Effector memory CD4-positive, alpha-beta T cell (primary cell): ENCODE measurements at places on chromosomes 13 and 19.

DNA sequence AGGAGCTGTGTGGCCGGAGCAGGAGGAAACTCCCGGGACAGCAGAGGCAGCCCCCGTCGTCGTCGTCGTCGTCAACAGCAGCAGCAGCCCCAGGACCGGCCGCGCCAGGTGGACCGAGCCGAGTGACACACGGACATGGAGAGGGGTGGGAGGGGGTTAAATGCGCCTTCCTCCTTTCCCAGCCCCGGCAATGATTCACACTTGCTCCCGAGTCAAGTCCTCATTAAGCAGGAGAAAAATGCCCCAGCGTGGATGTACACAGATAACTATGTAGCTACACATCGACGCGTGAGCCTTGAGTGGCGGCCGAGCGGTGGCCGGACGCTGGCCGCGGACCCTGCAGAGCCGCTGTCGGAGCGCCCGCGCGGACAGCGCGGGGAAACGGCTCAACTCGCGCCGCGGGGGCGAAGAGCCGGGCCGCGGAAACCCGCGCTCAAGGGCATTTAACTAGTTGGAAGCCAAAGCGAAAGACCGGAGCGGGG lies 645 bp downstream of the UBL3 start:
- peak; percentile 24 for DNase-seq

DNA sequence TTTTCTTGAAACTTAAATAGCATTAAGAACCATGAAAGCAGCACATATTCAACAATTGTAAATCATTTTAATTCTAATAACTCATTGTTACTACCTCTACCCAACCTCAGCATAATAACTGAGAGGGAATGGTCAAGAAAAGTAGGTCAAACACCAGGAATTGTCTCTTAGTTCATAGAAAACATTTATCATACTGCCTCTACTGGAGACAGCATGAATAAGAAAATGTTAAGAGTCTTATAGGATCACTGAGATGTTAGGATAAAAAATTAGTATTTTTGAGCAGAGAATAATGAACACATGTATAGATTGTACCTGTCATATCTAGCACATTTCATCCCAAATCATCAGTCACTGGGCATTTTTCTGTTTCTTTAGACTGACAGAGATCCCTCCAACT lies 515.3 kb downstream of the PCDH9 start:
- DNase-seq, result no peak

DNA sequence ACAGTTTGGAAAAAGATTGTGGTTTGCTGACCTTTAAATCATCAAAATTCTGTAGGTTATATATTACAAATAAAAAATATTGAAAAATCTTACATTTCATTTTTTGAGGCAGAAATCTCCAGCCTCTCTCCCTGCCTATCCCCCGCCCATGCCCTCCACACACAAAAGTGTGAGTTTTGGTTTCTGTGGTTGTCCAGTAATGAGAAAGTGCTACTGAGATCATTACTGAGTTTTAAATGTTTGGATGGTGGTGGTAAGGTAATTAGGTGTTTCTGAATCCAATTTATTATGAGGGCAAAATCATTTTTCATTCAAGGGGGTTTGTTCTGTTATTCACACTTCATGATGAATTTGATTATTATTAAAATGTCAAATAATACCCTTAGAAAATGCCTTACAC lies 448.0 kb upstream of the SLC10A2 start:
- DNase-seq, result no peak

GRCh38 chr13:59319276-59319675 lies 844.5 kb downstream of the DIAPH3 start:
- no peak for DNase-seq
